Hepatocyte (in vitro differentiated cells): ENCODE measurements at places on chromosomes 16 and 17. TPM values are rescaled to one million over a fixed set of nuclear protein-coding genes. Genes with fewer than 3 reads are reported as not detected.

GRCh38 chr17:61205401-61205800, 194.2 kb upstream of the TBX2 start:
- no peak overlapping the region for H3K4me3 ChIP-seq
- H3K36me3 ChIP-seq: no peaks in the 10 kb centered on the region
- no peak for DNase-seq
- H3K27me3 ChIP-seq: no peaks in the 10 kb centered on the region

- H3K4me1 ChIP-seq: peaks cover 8% of the 10 kb centered on the region
- no peak for DNase-seq
- no peak overlapping the region for H3K4me3 ChIP-seq
- no peaks in the 10 kb centered on the region for H3K36me3 ChIP-seq
- no peak overlapping the region for H3K27ac ChIP-seq
Observed at GRCh38 chr17:787641-788221, 5.6 kb downstream of the MRM3 start.

GRCh38 chr16:56911771-56912571, 20.0 kb upstream of the HERPUD1 start:
- H3K27ac ChIP-seq: no peak overlapping the region
- no peak for DNase-seq
- H3K36me3 ChIP-seq: no peaks in the 10 kb centered on the region
- H3K4me1 ChIP-seq: peaks cover 15% of the 10 kb centered on the region
- H3K4me3 ChIP-seq: no peak overlapping the region

DNA sequence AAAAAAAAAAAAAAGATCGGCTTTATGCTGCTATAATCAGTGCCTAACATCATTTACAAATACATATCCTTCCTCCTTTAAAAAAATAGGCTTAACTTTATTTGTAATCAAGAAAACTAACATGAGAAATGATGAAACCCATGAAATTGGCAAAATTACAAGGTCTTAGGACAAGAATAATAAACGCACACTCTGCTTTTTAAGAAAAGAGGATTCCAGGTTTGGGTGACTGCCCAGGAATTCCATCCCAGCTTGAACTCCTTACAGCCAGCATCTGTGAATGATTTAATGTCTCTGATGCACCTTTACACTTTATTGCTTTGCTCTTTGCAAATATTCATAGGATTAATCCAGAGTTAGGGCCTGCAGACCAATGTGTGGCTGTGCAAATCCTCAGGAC, 196.0 kb downstream of the CBLN1 start:
- H3K4me3 ChIP-seq: no peak overlapping the region
- no peaks in the 10 kb centered on the region for H3K36me3 ChIP-seq
- H3K27ac ChIP-seq: no peak overlapping the region
- no peak for DNase-seq
- no peaks in the 10 kb centered on the region for H3K4me1 ChIP-seq

- H3K36me3 ChIP-seq: no peaks in the 10 kb centered on the region
- no peak overlapping the region for H3K4me3 ChIP-seq
- no peaks in the 10 kb centered on the region for H3K27me3 ChIP-seq
- H3K4me1 ChIP-seq: no peaks in the 10 kb centered on the region
- H3K27ac ChIP-seq: peak overlapping the region; percentile 69
Observed at GRCh38 chr17:74282587-74283370, 8.7 kb downstream of the DNAI2 start.

DNA sequence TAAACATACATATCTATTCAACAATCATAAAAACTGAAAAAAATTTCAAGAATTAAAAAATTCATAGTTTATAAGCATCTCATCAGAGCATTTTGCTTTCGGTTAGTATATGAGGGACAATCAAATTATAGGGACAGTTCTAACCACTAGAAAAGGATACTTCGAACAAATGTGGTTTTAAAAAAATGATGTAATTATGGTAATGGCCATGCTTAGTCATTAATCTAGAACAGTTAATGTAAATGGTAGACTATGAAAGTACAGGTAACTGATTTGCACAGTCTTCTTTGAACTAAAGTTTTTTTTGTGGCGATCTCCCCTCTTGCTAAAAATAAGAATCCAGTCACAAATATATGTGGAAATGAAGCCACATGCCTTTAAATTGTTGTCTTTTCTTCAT, 63.5 kb upstream of the PHOSPHO1 start:
- no peaks in the 10 kb centered on the region for H3K36me3 ChIP-seq
- no peaks in the 10 kb centered on the region for H3K27me3 ChIP-seq
- no peaks in the 10 kb centered on the region for H3K4me1 ChIP-seq

The KCNJ18 gene
- total RNA-seq: not detected in 2 replicates
